ENCODE measurements at places on chromosomes 6 and 20.

DNA sequence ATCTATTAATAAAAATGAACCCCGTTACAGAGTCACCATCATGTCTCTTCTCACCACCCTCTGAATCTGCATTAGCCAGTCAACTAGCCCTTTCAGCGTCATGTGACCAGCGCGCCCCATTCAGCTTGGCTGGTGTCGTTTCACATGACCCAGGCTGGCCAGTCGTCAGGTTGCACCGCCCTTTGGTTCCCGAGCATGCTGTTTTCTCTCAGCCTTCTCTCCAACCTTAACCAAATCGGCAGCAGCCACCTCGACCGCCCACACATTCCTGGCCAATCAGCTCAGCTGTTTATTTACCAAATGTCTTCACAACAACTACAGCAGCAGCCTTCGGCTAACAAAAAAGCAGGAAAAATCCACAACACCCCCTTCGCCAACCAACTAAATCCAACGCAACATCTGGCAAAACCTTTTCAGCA is 5.6 kb downstream of the SRSF3 start:
- no peak for DNase-seq

DNA sequence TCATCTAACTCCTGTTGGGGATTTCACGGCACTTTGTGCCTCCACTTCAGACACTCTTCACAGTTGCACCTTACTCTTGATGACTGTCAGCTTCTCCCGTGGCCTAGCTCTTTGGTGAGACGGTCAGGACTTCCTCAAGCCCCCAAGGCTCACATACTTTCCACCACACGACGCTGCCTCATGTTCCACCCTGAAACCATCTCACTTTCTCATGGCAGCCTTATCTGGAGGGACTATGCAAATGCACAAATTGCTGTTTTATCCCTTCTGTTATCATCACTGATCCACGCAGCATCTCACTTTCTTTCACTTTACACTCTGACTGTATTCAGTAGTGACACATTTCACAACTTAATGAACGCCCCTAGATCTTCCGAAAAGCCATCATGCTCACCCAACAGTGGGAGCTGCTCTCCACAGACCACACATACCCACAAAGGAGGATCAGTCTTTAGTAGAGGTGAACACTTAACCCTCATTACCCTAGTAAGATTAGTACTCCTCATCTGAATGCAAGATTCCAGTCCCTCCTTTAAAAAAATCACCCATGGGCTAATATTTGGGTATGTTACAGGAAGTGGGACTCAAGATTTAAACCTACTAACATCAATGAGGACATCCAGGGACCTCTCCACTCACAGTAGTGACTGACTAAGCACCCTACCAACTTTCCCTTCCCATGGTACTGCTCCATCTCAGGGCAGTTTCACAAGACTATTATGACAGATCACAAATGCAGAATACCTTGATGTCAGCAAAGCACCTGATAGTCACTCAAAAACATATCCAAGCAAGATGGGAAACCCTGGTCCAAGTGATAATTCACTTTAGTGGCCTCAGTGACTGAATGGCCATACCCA is 35.4 kb downstream of the FYN start:
- no peak for DNase-seq

DNA sequence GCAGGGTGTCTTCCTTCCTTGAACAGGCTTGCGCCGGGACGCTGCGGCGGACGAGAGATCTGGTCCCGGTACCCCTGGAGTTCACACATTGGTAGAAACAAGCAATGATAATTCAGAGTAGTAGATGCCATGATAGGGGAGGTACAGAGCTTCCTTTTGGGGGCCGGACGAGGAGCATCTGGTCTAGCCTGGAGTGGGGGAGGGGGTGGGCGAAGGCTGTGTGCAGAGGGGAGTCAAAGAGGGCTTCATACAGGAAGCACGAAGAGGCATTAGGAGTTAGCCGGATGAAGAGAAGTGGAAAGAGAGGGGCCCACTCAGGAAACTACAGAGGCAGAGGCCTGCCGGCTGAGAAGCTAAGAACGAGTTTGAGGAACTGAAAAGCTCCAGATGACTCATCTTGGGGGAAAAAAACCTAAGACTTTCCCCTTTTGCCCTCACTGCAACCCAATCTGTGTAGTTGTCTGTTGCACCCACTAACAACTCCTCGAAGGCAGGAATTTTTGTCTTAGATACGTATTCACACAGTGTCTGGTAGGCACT is 611 bp downstream of the CNPY3 start:
- DNase-seq: no peak

- no peak for DNase-seq
Measured at GRCh38 chr6:15268137-15268908, 22.5 kb downstream of the JARID2 start.

GRCh38 chr6:1574083-1574761 is 35.5 kb upstream of the FOXC1 start:
- DNase-seq: no peak

DNA sequence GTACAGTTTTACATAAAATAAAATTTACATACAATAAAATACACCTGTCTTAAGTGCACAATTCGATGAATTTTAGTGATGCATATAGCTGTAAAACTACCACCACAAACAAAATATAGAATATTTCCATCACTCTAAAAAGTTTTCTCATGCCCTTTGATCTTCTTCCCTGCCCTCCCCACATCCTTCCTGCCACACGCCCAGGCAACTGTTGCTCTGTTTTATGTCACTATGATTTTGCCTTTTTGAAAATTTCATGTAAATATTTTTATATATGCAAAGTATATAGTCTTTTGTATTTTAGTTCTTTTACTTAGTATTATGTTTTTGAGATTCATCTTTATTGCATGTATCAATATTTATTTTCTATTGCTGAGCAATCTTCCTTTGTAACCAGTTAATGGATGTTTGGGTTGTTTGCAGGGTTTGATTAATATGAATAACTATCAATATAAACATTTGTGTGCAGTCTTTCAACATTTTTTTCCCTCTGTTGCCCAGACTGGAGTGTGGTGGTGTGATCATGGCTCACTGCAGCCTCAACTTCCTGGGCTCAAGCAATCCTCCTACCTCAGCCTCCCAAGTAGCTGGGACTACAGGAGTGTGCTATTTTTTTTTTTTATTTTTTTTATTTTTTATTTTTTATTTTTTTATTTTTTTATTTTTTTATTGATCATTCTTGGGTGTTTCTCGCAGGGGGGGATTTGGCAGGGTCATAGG is 23.8 kb upstream of the SAMHD1 start:
- DNase-seq: no peak

Measured in hematopoietic multipotent progenitor cell treated with erythropoietin and hydrocortisone succinate and interleukin-3 and kit ligand, for 8 days (in vitro differentiated cells).